ENCODE measurements at places on chromosomes 2 and 18. TPM values are rescaled to one million over a fixed set of nuclear protein-coding genes. Genes with fewer than 3 reads are reported as not detected.
A peak's percentile ranks its signal among the peaks of the same experiment; 100 is the strongest.

GRCh38 chr2:104388296-104388695 is 465.6 kb upstream of the POU3F3 start:
- no peaks in the 10 kb centered on the region for H3K4me1 ChIP-seq
- H3K27me3 ChIP-seq: no peaks in the 10 kb centered on the region
- H3K36me3 ChIP-seq: no peaks in the 10 kb centered on the region

GRCh38 chr2:86150502-86150901 is 44.5 kb downstream of the PTCD3 start:
- no peaks in the 10 kb centered on the region for H3K27me3 ChIP-seq
- no peaks in the 10 kb centered on the region for H3K4me1 ChIP-seq
- no peak overlapping the region for H3K27ac ChIP-seq
- H3K4me3 ChIP-seq: no peak overlapping the region

The RGPD3 gene
- not detected for total RNA-seq

The DYNC1I2 gene
- total RNA-seq: 77.8 TPM

DNA sequence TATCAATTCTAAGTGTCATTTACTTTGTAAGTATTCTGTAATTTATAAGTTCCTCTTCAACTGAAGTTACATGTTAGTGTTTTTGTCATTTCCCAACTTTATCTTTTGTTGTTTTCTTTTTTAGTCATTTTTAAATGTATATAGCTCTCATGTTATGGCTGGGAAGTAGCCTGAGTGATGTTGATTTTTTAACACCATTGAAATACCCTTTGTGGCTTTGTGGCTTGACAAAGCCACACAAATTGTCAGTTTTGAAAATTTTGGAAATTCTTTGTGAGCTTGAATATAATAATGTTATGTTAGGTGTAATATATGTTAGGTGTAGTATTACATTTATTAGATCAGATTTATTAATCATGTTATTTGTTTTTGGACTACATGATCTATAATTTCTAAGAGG is 16.7 kb downstream of the DNAJC10 start:
- DNase-seq: no peak
- H3K4me3 ChIP-seq: no peak overlapping the region
- no peak overlapping the region for H3K27ac ChIP-seq

DNA sequence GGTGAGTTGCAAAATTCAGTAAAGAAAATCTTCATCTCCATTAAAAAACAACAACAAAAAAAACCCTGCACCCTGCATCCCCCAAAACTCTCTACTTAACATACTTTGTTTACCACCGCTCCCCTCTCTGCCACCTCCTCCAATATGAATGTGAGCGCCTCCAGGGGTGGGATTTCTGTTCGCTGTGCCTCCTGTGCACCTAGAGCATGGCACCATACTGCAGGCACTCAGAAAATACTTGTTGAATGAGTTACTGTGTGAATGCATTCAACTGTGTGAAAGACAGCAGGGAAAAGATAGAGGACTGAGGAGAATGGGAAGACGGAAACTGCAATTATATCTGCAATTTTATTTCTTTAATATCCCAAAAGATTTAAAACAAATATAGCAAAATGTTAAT is 4.5 kb downstream of the CEBPZ start:
- no peak overlapping the region for H3K4me3 ChIP-seq
- no peaks in the 10 kb centered on the region for H3K27me3 ChIP-seq
- H3K27ac ChIP-seq: no peak overlapping the region
- no peaks in the 10 kb centered on the region for H3K36me3 ChIP-seq

GRCh38 chr18:59715966-59716369 is 18.7 kb upstream of the CCBE1 start:
- no peak for DNase-seq
- no peak overlapping the region for H3K27ac ChIP-seq
- no peaks in the 10 kb centered on the region for H3K36me3 ChIP-seq
- H3K4me3 ChIP-seq: no peak overlapping the region

DNA sequence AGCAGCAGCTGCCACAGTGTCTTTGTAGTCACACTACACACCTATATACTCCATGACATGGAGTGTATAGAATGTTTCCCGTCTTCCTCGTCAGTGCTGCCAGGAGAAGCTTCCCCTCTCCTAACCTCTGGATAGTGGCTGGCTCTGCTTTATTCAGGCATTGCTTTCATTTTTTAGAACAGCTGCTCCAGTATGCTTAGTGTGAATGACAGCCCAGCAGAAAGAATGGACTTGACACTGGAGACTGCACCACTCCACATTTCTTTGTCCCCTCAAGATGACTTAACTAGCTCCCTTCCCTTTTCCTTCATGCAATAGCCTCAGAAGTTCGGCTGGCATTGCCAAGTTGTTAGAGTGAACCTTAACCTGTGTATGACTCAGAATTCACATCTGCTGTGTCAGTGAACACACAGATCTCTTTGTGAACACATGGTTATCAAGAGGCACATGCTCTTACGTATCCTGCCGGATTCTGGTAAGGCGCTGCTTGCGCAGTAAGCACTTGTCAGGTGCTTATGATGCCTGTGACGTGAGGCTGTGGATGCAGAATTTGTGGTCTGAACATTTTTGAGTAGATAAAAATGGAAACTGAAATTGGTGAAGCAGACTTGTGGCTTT is 73.9 kb downstream of the NEDD4L start:
- DNase-seq: peak; percentile 82
- H3K27ac ChIP-seq: peak overlapping the region; percentile 58
- peak overlapping the region; percentile 2 for H3K4me3 ChIP-seq
- no peaks in the 10 kb centered on the region for H3K27me3 ChIP-seq
- no peaks in the 10 kb centered on the region for H3K4me1 ChIP-seq

GRCh38 chr2:231648579-231649174 is 56.0 kb downstream of the TEX44 start:
- H3K36me3 ChIP-seq: no peaks in the 10 kb centered on the region
- H3K27me3 ChIP-seq: no peaks in the 10 kb centered on the region
- DNase-seq: peak; percentile 66
- no peak overlapping the region for H3K4me3 ChIP-seq

The CCL20 gene
- total RNA-seq: not detected

DNA sequence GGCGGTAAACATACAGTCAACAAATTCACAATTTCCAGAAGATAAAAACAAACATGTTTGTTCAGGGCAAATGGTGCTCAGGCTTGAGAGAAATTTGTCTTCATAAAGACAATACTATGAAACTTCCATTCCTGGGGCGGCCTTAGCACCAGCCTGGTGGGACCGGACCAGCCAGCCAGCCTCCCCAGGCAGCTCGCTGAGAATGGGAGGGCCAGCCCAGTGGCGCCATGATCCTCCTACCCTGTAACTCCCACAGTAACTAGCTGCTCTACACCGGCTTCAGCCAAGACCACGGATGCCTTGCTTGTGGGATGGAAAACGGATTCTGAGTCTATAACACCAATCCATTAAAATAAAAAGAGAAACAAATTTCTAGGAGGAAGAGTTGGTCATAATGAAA is 24.2 kb upstream of the FHOD3 start:
- no peak for DNase-seq
- H3K4me3 ChIP-seq: no peak overlapping the region
- no peaks in the 10 kb centered on the region for H3K4me1 ChIP-seq
- H3K27ac ChIP-seq: no peak overlapping the region
- H3K27me3 ChIP-seq: no peaks in the 10 kb centered on the region

- DNase-seq: no peak
- H3K27me3 ChIP-seq: no peaks in the 10 kb centered on the region
- H3K27ac ChIP-seq: no peak overlapping the region
- no peaks in the 10 kb centered on the region for H3K4me1 ChIP-seq
- no peaks in the 10 kb centered on the region for H3K36me3 ChIP-seq
- no peak overlapping the region for H3K4me3 ChIP-seq
Observed at GRCh38 chr2:25227576-25227975, 59.2 kb upstream of the POMC start.

The ZBTB7C gene
- total RNA-seq: 15.7 TPM

GRCh38 chr2:78861546-78861945 is 164.0 kb upstream of the REG3G start:
- H3K4me3 ChIP-seq: no peak overlapping the region
- no peak for DNase-seq
- no peaks in the 10 kb centered on the region for H3K4me1 ChIP-seq
- H3K36me3 ChIP-seq: no peaks in the 10 kb centered on the region
- no peaks in the 10 kb centered on the region for H3K27me3 ChIP-seq

The UGT1A3 gene
- total RNA-seq: not detected

The VWC2L gene
- total RNA-seq: not detected

The GRHL1 gene
- 6.6 TPM for total RNA-seq

- peaks cover 12% of the 10 kb centered on the region for H3K4me1 ChIP-seq
- H3K27ac ChIP-seq: no peak overlapping the region
- no peaks in the 10 kb centered on the region for H3K27me3 ChIP-seq
- DNase-seq: no peak
- no peak overlapping the region for H3K4me3 ChIP-seq
- H3K36me3 ChIP-seq: no peaks in the 10 kb centered on the region
Observed at GRCh38 chr18:777021-777420, 35.0 kb downstream of the YES1 start.

The CHRND gene
- total RNA-seq: not detected

DNA sequence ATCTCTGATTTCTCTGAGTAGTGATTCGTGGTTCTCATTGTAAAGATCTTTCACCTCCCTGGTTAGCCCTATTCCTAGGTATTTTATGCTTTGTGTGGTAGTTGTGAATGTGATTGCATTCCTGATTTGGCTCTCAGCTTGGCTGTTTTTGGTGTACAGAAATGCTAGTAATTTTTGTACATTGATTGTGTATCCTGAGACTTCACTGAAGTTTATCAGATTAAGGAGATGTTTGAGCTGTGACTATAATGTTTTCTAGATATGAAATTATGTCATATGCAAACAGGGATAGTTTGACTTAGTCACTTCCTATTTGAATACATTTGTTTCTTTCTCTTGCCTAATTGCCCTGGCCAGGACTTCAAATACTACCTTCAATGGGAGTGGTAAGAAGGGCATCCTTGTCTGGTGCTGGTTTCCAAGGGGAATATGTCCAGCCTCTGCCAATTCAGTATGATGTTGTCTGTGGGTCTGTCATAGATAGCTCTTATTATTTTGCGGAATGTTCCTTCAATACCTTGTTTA is 251.9 kb upstream of the ZNF804A start:
- no peaks in the 10 kb centered on the region for H3K27me3 ChIP-seq
- no peaks in the 10 kb centered on the region for H3K4me1 ChIP-seq
- DNase-seq: no peak
- no peak overlapping the region for H3K27ac ChIP-seq
- no peaks in the 10 kb centered on the region for H3K36me3 ChIP-seq

The MAPK4 gene
- 0.83 TPM for total RNA-seq

The GAREM2 gene
- 0.35 TPM for total RNA-seq

The TANK gene
- 88.4 TPM for total RNA-seq

The PROC gene
- total RNA-seq: 1.3 TPM

DNA sequence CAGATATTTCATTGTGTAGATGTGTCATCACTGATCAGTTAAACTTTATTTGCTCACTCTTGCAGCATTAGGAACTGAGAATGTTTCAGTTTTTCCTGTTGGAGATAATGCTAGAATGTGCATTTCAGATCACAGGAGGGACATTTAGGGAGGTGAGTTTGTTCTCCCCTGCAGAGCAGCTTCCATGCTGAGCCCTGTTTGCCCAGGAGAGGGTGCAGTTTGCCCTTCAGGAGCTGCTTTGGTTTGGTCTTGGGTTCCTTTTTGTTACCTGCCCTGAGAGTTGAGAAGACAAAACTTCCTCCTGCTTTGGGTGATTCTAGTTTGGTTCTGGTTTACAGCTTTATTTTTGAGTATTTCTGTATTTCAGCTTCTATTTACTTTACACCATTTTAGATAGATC is 49.9 kb downstream of the DGKD start:
- no peaks in the 10 kb centered on the region for H3K27me3 ChIP-seq
- DNase-seq: no peak
- H3K36me3 ChIP-seq: no peaks in the 10 kb centered on the region
- no peaks in the 10 kb centered on the region for H3K4me1 ChIP-seq

The ROCK2 gene
- 75.9 TPM for total RNA-seq

DNA sequence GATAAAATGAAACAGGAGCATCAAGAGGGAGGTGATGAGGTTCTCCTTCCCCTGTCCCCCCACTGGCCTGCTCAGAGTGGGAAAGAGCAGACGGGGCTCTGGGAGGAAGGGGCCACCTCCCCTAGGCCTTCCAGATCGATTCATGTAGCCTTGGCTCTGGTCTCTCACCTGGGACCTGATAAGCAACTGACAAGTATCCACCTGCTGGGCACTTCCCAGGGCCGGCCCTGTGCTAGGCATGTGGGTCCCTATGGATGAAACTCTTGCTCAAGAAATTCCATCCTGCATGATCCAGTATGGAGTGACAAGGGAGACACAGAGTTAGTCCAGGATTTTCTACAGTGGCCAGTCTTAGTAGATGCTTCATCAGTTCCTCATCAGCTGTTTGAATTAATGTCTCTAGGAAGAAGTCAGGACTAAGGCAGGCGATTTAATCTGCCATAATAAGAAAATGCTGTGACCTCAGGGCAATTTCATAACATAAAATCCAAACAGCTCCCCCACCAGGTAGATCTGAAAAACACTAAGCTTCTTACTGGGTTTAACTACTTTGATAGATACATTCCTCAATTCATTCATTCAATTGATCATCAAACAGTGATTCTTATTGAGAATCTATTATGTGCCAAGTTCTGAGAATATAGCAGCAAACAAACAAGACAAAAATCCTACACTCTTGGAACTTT is 44.7 kb upstream of the ZFP36L2 start:
- no peaks in the 10 kb centered on the region for H3K27me3 ChIP-seq
- no peak overlapping the region for H3K27ac ChIP-seq
- DNase-seq: no peak
- H3K4me3 ChIP-seq: no peak overlapping the region
- H3K36me3 ChIP-seq: no peaks in the 10 kb centered on the region

- H3K4me3 ChIP-seq: no peak overlapping the region
- H3K27ac ChIP-seq: no peak overlapping the region
- no peaks in the 10 kb centered on the region for H3K4me1 ChIP-seq
- DNase-seq: no peak
- H3K36me3 ChIP-seq: no peaks in the 10 kb centered on the region
Observed at GRCh38 chr2:192327576-192327975, 132.8 kb upstream of the TMEFF2 start.

GRCh38 chr2:234444893-234445292 is 52.0 kb downstream of the ARL4C start:
- H3K27me3 ChIP-seq: no peaks in the 10 kb centered on the region
- peak overlapping the region; percentile 82 for H3K27ac ChIP-seq
- H3K4me1 ChIP-seq: no peaks in the 10 kb centered on the region
- no peaks in the 10 kb centered on the region for H3K36me3 ChIP-seq

GRCh38 chr2:128170776-128171175 is 79.8 kb downstream of the UGGT1 start:
- H3K4me1 ChIP-seq: no peaks in the 10 kb centered on the region
- H3K4me3 ChIP-seq: no peak overlapping the region
- no peaks in the 10 kb centered on the region for H3K27me3 ChIP-seq
- no peaks in the 10 kb centered on the region for H3K36me3 ChIP-seq
- no peak for DNase-seq

GRCh38 chr18:3985664-3986063 is 469.4 kb downstream of the DLGAP1 start:
- H3K4me1 ChIP-seq: no peaks in the 10 kb centered on the region
- DNase-seq: no peak
- H3K4me3 ChIP-seq: no peak overlapping the region
- no peak overlapping the region for H3K27ac ChIP-seq
- no peaks in the 10 kb centered on the region for H3K36me3 ChIP-seq
- H3K27me3 ChIP-seq: no peaks in the 10 kb centered on the region

- DNase-seq: no peak
- no peaks in the 10 kb centered on the region for H3K27me3 ChIP-seq
- no peak overlapping the region for H3K27ac ChIP-seq
- H3K4me1 ChIP-seq: no peaks in the 10 kb centered on the region
Observed at GRCh38 chr2:238865744-238866355, 18.0 kb downstream of the TWIST2 start.

The ANKRD62 gene
- not detected for total RNA-seq

GRCh38 chr18:59079264-59079663 is 60.4 kb upstream of the SEC11C start:
- DNase-seq: no peak
- no peak overlapping the region for H3K27ac ChIP-seq
- no peaks in the 10 kb centered on the region for H3K36me3 ChIP-seq

The ABCG8 gene
- total RNA-seq: 17.6 TPM

The ICA1L gene
- total RNA-seq: 6.3 TPM
